ENCODE measurements at places on chromosomes 13 and 19.

- DNase-seq: no peak
Measured at GRCh38 chr13:112145551-112146360, 78.8 kb downstream of the SOX1 start.

GRCh38 chr19:15897026-15897737 lies 692 bp downstream of the CYP4F2 start:
- DNase-seq: no peak

- no peak for DNase-seq
Measured at GRCh38 chr13:111850458-111850857, 216.5 kb upstream of the SOX1 start.

GRCh38 chr19:18452386-18452785 lies 14.5 kb upstream of the ISYNA1 start:
- DNase-seq: no peak

- DNase-seq: no peak
Measured at GRCh38 chr19:8642561-8642960, 12.1 kb downstream of the NFILZ start.

DNA sequence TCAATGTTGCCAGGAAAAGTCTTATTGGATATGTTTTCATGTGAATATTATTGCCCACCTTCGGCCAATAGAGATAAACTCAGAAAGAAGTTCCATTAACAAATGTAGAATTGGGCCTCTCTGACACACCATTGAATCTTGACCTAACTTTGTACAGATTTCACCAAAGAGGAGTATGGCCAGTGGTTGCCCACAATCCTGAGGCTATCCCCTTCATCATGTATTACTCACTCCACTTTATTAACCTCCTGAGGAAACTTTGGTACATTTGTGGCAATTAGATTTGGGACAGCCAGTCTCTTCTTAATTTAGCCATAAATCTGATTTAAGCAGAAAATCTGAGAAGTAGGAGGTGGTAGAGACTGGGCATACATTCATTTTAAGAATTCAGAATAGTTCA lies 53.3 kb upstream of the POSTN start:
- DNase-seq: no peak
